NCI-H2081 treated with DMSO at 0.1 percent for 48 hours (cell line): ENCODE measurements at places on chromosomes 6 and 20.

- DNase-seq, result no peak
Observed at GRCh38 chr6:7916959-7917358, 6.4 kb upstream of the TXNDC5 start.

DNA sequence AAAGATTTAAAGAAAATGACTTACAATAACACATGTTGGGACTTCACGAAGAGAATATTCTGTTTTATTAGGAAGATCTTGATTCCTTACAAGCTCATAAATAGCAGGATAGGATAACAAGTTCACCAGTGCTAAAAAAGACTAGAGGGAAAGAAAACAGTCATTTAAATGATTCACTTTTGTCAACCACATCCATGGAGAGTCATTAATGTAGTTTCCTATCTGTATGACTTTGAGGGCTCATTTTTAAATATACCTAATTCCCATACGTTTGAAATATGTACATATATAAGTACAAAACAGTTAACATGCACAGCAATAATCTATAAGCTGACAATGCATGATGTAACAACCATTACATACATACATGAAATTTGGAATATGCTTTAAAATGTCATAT lies 111.1 kb downstream of the TBC1D32 start:
- DNase-seq, result no peak

- no peak for DNase-seq
Observed at GRCh38 chr6:21909321-21909720, 315.8 kb downstream of the SOX4 start.

DNA sequence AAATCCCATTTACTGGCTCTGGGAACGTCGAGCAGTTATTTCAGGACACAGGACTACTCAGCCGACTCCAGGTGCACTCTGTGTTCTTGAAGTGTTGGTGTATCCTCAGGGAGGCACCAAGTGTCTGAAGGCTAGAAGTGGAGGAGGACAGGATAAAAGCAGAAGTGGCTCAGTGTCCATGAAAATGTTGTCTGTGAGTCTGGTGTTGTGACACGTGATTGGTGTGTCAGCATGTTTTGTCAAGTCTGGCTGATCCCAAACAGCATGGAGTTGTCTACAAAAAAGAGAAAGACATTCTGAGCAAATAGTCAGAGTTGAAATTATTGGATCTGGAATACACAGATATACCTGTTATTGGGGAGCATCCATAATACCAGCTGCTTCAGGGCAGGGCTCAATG lies 30.3 kb downstream of the SCGN start:
- no peak for DNase-seq

- no peak for DNase-seq
Observed at GRCh38 chr20:38748861-38749149, 545 bp downstream of the ACTR5 start.

- no peak for DNase-seq
Observed at GRCh38 chr6:134046054-134046453, 6.4 kb downstream of the SLC2A12 start.

GRCh38 chr6:120614723-120615122 lies 719.6 kb downstream of the TBC1D32 start:
- DNase-seq, result no peak

- DNase-seq, result no peak
Observed at GRCh38 chr6:44100088-44100550, 27.1 kb downstream of the MRPL14 start.

DNA sequence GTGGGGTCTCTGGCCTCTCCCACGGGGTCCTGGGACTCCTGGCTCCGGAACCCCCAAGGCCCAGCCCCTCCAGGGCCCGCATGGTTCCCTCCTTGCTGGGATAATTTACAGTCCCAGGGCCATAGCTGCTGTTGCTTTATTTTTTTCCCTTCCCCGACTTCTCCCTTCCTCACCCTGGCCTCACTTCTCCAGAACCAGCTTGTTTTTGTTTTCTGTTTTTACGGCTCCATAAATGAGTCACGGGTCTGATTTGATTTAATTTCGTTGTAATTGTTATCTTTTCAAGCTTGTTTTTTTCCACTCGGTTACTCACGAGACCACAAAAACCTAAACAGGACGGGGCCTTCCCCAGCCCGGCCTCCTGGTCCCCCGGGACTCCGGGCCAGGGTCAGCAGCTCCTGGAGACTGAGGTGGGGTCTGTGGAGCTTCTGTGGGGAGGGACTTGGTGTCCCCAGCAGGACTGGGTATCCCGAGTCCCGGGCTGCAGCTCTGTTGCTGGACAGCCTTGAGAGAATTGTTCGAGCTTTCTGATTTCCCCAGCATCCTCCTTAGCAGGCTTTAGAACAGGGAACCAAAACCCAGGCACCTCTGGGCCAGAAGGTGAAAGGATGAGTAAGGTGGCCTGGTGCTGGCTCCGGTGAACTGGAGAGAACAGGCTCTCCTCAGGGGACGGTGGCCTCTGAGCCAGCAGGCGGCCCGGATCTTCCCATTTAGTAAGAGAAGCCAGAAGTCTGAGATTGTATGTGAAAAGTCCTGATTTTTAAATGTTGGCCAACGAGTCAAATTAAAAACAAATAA lies 94.9 kb downstream of the CEBPB start:
- DNase-seq, result no peak

- no peak for DNase-seq
Observed at GRCh38 chr6:156779206-156780094, 2.3 kb downstream of the ARID1B start.

- no peak for DNase-seq
Observed at GRCh38 chr20:44006578-44006977, 91.9 kb downstream of the TOX2 start.

- no peak for DNase-seq
Observed at GRCh38 chr6:4531406-4531805, 244.8 kb upstream of the CDYL start.

DNA sequence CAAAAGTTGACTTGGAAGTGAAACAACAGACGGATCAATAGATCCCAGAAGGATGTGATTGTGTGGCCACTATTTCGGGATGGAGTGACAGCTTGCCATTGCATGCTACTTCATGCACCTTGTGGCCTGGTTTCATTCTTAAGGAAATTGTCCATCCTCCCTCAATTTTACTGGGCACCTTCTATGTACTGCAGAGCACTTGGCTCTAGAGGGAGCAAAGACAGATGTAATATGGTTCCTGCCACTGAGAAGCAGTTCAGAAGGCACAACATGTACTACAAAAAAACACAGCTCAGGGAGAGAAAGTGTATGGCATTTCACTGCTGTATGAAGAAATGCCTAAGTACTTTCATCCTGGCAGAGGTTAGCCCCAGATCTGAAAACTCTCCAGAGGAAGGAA lies 91.9 kb downstream of the FOXA2 start:
- DNase-seq, result no peak

- DNase-seq, result no peak
Observed at GRCh38 chr6:77461796-77462195, 1.5 kb downstream of the HTR1B start.

- no peak for DNase-seq
Observed at GRCh38 chr20:16771213-16771612, 23.1 kb downstream of the OTOR start.

- no peak for DNase-seq
Observed at GRCh38 chr20:11112832-11113231, 439.0 kb upstream of the JAG1 start.

- DNase-seq, result no peak
Observed at GRCh38 chr6:141510803-141511202, 621.9 kb upstream of the GJE1 start.

DNA sequence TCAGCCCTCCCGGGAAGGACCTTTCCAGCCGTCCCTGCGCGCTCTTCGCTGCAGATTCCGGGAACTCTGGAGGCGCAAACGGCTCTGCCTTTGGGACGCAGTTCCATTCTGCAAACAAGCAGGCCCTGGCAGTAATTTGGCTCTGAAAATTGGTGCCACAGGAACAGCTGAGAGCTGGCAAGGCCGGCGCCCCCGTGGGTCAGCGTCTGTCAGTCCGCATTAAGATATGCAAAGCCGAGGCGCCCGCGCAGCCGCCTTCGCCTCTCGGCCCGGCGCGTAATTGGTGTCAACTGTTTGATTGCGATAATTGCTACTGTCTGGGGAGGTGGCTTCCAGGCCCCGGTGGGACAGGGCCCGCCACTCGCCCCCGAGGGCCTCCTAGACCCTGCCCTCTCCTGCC lies 73.6 kb downstream of the NCR2 start:
- no peak for DNase-seq

DNA sequence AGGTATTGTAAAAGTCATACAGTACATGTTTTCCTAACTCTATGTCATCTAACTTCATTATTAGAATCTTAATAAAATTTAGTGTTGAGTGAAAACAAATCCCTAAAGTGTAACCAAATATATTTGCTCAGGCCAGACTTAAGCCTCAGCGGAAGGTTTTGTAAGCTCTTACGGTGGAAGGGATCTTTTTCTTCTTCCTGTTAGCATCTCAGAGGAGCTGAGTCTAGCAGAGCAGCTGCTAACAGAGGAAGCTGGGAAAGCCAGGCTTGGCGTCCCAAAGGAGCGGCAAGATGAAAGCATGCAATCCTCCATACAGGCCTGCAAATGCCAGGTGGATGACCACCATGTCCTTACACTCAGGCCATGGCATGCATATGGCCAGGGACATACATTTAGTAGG lies 72.4 kb downstream of the ADTRP start:
- no peak for DNase-seq

DNA sequence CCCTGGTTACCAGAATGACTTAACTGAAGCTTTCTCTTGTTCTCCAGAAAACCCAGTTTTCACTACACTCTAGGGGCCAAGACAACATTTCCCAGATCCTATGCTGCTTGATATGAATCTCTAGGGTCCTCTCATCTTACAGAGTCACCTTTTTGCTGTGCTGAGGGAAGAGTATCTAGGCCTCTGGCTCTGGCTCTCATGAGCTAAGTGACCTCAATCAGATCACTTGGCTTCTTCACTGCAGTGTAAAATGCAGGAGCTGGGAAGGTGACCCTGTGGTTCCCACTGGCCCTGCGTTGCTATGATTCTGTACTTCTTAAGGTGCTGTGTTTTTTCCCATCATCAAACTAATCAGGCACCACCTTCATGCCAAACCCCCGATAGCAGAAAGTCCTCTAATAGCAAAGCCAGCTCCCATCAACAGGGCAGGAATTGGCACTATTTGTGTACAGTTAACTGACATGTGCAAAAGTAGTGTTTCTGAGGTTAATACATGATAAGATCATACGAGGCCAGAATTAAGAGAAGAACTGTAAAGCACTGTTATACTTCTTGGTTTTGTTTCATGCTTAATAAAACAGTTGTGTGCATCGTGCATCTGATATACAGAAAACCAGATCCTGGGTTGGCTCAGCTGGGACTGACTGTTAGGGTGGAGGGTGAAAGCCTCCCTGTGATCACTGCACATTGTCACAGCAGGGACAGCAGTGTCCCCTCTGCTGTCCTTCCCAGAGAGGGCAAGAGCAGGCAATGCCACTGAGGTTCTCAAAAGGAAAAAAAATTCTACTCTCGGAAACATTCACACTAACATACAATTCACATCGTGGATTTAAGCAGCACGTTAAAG lies 46.7 kb downstream of the CNKSR3 start:
- DNase-seq, result no peak

DNA sequence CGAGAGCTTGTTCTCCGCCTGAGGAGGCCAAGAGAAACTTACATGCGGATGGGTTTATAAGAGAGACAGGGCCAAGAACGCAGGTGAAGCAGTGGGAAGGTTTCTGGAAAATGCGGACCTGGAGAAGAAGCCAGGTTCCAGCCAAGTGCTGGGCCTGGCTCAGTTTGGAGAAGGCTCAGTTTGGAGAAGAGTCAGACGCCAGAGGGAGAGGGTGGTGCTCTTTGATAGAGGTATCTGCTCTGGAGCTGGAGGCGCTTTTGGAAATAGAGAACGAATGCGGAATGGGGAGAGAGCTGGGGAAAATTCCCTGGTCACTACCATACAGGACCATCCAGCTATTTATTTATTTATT lies 753 bp downstream of the RSPH9 start:
- DNase-seq, result no peak

- no peak for DNase-seq
Observed at GRCh38 chr20:33878583-33878982, 67.4 kb downstream of the CHMP4B start.

GRCh38 chr6:6975459-6976111 lies 132.2 kb upstream of the RREB1 start:
- no peak for DNase-seq

GRCh38 chr20:21632735-21633053 lies 72.8 kb upstream of the PAX1 start:
- no peak for DNase-seq

DNA sequence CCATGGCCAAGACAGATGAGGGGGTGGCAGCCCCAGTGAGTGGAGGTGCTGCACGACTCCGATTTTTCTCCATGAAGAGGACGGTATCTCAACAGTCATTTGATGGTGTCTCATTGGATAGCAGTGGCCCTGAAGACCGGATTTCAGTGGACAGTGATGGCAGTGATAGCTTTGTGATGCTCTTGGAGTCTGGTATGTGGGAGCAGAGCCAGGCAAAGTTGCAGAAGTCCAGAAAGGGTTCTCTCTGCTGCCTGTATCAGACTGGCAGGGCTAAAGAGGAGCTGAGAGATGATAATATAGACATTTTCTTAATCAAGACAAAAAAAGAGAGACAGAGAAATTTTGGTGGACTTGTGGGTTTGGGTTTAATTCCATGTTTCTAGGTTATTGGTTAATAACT lies 23.8 kb downstream of the TAF11 start:
- DNase-seq, result no peak

DNA sequence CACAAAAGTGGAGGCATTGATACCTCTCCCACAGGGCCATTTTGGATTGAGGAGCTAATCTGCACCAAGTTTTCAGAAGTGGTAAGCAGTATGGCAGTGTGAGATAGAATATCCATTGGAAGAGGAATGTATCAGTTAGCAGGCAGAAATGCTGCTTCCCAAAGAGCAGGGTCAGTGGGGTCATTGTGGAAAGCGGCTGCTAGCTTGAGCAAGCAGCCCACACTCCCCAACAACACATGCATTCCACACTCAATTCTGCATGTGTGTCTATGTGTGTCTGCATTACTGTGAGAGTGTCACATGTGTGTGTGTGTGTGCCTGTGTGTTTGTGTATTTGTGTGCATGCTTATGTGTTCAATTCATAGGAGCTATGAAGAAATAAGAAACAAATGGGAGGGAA lies 190.9 kb upstream of the FOXA2 start:
- DNase-seq, result no peak
